ENCODE measurements at places on chromosomes 6 and 20.

- no peak for DNase-seq
Measured at GRCh38 chr6:56685102-56685733, 42.5 kb upstream of the DST start.

- DNase-seq: no peak
Measured at GRCh38 chr6:46105568-46105967, 24.2 kb upstream of the ENPP4 start.

GRCh38 chr6:43081043-43081442 lies 4.9 kb downstream of the PTK7 start:
- no peak for DNase-seq

DNA sequence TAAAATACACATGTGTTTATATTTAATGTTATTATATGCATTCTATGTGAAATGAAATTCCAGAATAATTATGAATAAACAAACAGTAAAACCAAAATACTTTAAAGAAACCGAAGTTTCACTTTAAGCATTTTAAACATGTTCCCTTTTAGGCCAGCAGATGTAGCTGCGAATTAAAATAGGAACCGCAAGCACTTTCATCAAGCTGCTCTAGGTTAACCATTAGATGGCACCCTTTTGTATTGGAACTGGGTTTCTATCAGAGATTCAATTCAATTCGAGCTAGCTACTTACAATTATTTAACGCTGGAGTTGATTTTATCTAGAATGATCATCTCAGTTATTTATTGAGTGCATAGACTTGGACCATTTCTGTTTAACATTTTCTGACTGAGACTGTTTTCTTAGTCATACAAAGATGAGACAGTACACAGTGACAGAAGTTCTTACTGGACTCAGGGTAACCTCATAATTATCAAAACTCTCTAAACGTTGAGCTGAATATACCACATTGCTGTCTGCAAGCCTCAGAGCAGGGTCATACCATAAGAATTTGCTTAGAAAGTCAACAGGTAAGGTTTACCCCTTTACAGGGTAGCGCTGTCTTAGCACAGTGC lies 8.5 kb downstream of the TMEM242 start:
- DNase-seq: peak; percentile 38

DNA sequence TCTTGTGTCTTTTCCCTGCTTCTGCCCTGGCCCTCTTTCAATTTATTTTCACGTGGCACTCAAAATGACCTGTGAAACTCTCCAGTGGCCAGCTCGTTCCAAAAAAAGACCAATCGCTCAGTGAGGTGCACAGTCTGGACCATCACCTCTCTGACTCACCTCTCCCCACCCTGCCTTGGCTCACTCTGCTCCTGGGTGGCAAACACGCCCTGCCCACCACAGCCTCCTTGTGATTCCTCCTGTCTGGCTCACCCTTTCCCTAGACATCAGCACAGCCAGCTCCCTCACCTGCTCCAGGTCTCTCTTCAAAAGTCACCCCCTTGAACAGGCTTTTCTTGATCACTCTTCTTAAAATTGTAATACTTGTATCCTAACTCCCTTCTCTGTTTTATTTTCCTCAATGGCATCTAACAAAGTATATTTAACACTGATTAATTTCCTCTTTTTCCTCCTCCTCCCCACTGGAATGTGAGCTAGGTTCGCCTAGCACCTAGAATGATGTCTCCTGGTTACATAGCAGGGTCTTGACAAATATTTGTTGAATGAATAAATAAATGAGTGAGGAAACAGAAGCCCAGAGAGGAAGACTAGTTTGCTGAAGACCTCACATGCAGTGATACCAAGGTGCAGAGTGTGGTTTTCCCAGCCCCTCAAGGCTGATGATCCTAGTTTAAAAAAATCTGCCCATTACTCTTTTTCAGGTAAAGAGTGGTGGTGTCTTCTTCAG lies 109.0 kb downstream of the GJA10 start:
- DNase-seq: no peak

- peak; percentile 51 for DNase-seq
Measured at GRCh38 chr6:16676978-16677377, 84.3 kb downstream of the ATXN1 start.
